ENCODE measurements at places on chromosomes 4 and X. TPM values are rescaled to one million over a fixed set of nuclear protein-coding genes. Genes with fewer than 3 reads are reported as not detected.

GRCh38 chrX:110180176-110180927 is 137.5 kb downstream of the AMMECR1 start:
- DNase-seq = no peak

GRCh38 chrX:7447801-7448499 is 300.0 kb upstream of the PUDP start:
- no peak for DNase-seq

- DNase-seq = peak; percentile 82
These were observed 187.4 kb upstream of the TEX13C start for GRCh38 chrX:125132274-125132673.

DNA sequence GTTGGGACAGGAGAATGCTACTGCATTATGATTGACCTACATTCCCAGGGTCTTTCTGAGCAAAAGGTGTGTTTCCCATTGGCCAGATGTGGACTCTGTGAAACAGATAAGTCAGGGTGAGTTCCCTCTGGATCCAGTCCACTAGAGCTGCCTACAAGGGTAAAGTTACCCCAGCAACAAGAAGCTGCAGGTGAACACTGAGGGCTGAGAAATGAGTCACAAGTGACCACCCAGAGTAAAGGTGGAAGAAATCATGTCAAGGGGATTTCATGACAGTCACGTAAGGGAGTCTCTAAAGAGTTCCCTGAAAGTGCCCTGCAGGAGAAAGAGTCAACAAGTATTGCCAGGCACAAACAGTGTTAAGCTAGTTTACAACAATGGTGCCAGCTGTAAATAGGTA is 16.3 kb downstream of the F8A1 start:
- DNase-seq = no peak

FSTL5 gene
- total RNA-seq = not detected

DNA sequence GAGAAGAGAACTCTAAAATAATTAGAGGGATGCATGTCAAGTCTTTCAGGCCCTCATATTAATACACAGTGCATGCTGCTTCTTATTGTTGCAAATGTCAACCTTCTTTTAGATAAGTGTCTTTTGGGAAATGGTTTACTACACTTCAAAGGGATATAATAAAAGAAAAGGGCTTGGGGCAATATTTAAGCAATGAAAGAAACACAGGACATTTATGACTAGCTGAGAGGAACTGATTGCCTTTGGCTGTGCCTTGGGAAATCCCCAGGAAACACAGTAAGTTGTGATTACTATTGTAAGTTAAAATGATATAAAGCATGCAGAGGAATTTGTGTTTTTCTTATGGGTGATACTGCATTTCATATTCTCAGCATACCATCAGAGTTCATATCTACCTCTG is 1036.2 kb upstream of the GRID2 start:
- no peak for DNase-seq

DNA sequence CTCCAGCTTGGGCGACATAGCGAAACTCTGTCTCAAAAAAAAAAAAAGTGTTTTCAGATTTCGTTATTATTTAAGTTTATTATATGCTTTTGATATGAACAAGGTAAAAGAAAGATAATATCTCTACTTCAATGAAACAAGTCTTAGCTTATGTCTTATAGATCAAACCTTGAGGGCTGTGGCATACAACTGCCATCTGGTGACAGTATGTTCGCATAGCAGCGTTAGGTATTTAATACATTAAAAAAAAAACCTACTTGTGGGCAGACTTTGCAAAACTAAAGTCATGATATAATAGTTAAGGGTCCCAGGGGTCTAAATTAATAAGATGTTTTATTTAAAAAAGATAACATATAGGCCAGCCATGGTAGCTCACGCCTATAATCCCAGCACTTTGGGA is 161.2 kb upstream of the AMOT start:
- DNase-seq = no peak

DNA sequence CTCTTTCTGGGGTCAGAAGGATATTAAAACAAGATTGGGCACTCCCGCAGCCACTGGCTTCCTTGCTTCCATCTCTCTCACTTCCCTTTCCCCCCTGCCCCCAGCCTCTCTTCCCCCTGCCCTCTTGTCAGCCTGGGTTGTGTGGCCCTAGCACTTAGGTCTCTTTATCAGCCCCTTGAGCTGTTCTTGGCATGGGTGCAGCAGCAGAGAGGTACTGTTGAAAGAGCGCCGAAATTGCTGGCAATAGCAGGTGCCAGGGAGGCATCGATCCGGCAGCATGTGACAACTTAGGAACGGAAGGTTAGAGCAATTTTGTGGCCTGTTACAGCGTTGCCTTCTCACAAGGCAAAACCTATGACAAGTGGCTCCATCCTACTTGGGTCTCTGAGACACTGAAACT is 333.1 kb upstream of the IGFBP7 start:
- no peak for DNase-seq

NEUROG2 gene
- total RNA-seq = 9.6 TPM

Data from Karpas-422 (cell line).